CD4-positive, alpha-beta T cell treated with Interleukin-15 for 4 hours (primary cell): ENCODE measurements at places on chromosomes 3 and 15.

DNA sequence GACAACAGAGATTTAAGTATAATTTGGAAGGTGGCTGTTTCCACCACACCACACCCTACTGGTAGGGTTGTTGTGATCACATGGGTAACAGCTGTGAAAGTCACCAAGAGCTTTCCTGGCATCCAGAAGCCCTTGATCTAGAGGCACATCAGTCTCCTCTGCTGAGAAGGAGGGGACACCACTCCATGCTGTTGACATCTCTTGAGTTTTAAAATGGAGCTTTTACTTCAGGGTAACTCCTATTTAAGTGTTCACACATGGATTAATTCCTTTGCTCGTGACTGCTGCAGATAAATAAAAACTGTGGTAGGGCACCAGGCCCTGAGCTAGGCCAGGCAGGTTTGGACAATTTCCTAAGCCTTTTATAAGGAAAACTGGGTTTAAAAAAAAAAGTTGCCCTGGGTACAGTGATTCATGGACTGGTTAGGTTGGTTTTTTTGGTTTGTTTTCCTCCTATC lies 7.5 kb downstream of the EXOSC7 start:
- DNase-seq: no peak

GRCh38 chr3:131922356-131922755 lies 112.5 kb downstream of the CPNE4 start:
- no peak for DNase-seq

DNA sequence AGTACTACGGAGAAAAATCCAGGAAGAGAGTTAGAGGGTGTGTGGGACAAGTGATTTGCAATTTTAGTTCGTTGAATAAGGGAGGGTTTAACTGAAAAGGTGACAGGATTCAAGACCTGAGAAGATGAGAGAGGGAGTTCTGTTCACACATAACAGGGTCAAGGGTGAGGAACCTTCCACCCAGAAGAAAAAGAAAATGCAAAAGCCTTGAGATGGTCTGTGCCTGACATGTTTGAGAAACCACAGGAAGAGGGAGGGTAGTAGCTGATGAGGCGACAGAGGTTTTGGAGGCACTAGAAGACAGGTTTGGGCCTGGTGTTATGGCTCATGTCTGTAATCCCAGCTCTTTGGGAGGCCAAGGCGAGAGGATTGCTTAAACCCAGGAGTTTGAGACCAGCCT lies 591 bp upstream of the SLC25A20 start:
- DNase-seq: peak; percentile 51

DNA sequence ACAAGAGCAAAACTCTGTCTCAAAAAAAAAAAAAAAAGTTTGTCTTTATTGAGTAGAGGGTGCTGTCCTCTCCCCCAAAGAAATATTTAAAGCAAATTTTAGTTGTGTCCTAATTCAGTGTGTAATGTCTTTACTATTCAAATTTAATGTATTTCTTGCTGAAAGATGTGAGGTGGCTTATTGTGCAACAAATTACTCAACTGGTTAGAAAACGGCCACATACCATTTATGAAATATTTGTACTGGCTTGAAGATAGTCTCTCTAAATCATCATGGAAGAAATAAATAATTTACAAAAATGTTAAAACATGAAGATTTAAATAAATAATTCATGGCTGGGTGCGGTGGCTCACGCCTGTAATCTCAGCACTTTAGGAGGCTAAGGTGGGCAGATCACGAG lies 63.0 kb downstream of the SLTM start:
- DNase-seq: no peak

GRCh38 chr3:27554706-27555105 lies 70.5 kb upstream of the SLC4A7 start:
- DNase-seq: no peak

DNA sequence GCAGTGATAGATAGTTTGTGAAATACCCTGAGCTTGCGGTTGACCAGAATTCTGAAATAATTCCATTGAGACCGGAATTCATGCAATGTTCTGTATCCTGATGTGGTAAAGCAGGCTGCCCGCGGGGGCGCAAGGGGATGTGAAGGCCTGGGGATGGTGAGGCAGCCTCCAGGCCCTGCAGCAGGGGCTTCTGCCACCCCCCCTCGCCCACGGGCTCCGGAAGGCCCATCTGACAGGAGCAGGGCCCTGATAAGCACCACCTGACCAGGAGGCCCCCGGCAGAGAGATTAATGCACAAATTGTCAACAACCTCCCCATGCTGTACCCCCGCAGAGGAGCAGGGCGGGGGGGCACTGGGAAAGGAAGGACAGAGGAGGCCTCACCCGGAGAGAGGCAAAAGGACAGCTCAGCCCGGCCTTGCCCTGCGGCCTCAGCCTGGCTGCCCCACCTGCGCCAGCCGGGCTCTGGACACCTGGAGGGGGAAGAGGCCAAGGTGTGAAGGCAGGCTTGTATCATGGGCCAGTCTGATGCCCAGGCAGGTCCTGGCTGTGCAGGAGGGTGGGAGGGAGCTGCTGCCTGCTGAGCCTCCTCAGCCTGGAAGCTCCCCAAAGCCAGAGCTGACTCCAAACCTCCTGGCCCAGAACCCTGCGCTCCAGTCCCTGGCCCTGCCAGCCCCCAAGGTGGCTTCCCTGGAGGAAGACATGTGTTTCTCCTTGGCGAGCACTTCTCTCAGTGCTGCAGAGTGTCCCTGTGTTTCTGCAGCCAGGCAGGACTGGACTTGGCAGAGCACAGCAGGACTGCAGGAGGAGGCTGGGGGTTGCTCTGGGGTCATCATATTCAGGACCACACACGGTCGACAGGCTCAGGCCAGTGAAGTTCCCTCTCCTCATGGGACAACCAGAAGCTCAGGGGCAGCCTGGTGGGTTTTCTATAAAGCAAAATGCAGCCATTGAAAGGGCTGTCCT lies 46.5 kb downstream of the RPN1 start:
- no peak for DNase-seq

GRCh38 chr3:54326951-54327350 lies 204.6 kb downstream of the CACNA2D3 start:
- no peak for DNase-seq

DNA sequence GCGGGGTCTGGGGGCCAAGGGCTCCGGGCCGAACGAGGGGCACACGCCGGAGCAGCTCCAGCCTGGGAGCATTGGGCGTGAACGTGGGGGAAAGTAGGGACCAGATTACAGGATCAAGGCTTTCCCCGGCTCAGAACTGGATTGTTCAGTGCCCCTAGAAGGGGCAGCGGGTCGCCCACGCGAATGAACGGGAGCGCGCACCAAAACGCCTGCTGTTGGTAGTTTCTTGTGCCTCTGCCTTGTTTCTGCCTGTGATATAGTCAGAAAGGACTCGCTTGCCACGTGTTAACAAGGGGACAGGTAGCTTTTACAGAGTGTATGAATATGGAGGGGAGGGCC lies 1.1 kb downstream of the CASR start:
- no peak for DNase-seq

- DNase-seq: no peak
These were observed 10.7 kb downstream of the MUC20 start for GRCh38 chr3:195731356-195731905.

- no peak for DNase-seq
These were observed 254.8 kb upstream of the EOMES start for GRCh38 chr3:27976933-27977332.

DNA sequence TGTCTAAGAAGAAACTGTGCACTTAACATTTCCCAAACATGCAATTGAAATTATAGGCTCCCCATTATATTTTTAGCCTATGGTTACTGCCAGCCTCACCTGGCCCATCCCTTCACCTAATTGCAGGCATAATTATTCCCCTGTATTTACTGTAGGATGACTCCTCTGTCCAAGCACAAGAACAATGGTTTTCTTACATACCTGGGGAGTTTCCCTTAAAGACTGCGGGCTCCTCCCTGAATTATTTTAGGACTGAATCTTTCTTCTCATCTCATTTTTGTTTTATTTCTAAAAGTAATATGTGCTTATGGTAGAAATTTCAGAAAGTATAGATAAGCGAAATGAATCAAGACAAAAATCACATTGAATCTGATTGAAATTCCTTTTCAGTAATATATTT lies 11.4 kb downstream of the TM4SF1 start:
- DNase-seq: no peak

GRCh38 chr15:69818529-69818928 lies 279.2 kb downstream of the TLE3 start:
- DNase-seq: no peak

DNA sequence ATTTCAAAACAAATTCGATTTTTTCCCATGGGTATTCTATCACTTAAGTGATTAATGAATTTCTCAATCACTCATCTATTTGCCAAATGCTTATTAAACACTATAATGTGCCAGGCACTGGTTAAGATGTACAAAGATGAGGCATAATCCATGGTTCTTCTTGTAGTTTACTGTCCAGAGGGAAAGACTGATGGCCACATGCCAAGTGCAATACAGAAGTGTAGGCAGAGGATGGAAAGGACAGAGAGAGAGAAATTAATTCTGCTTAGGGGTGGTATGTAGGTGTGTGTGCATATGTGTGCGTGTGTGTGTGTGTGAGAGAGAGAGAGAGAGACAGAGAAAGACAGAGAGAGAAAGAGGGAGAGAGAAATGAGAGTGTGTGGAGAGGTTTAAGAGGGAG lies 120.8 kb upstream of the CCNL1 start:
- no peak for DNase-seq

GRCh38 chr3:52172262-52172757 lies 18.1 kb upstream of the POC1A start:
- no peak for DNase-seq

GRCh38 chr3:2714834-2715233 lies 395.3 kb downstream of the IL5RA start:
- DNase-seq: no peak

DNA sequence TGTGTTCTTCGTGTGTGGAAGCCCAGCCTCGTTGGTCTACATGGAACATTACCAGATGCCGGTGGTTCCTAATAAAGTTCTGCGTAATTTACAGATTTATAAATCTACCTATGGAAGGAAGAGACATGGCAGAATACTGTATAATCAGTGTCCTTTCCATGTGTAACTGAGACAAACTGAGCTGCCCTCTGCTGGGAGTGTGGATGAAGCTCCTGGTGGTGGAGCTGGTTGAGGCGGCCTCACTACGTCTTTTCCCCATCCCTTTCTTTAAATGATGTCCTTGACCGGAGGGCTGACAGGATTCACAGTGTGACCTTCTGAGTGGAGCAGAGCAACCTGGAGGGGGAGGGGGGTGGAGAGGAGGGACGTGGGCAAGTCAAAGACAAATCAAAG lies 267.0 kb upstream of the CHRM5 start:
- DNase-seq: no peak

GRCh38 chr3:6965881-6966280 lies 105.0 kb downstream of the GRM7 start:
- no peak for DNase-seq

- no peak for DNase-seq
These were observed 45.6 kb downstream of the PEX5L start for GRCh38 chr3:179991104-179991503.

- no peak for DNase-seq
These were observed 683.5 kb downstream of the NR2F2 start for GRCh38 chr15:97014001-97014400.

GRCh38 chr3:37861620-37862041 lies at the start of gene CTDSPL:
Gene CTDSPL, plus strand, starts transcription at chr3:37861880. Its CDS starts 320 bp downstream, at chr3:37862200.
- no peak for DNase-seq

DNA sequence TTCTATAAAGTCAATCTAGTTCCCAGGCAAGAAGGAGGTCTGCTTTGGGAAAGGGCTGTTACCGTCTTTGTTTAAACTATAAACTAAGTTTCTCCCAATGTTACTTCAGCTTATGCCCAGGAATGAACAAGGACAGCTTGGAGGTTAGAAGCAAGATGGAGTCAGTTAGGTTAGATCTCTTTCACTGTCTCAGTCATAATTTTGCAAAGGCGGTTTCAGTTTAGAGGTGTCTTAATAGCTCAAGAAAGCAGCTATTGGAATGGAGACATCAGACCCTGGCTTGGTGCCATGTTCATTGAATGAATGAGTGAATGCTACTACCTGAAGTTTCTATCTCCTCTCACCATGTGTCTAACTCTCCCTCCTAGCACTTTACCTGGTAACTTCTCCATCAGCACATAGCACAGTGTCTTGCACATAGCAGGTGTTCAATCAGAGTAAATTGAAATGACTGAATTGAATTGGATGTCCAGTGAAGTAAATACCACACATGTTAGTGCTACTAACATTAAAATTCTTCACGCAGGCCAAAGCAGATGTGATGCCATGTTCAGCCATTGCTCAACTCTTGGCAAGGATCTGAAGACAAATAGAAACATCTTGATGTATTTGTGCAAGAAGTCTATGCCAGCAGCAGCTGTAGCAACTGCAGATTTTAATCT lies 28.2 kb downstream of the CLEC3B start:
- DNase-seq: no peak

DNA sequence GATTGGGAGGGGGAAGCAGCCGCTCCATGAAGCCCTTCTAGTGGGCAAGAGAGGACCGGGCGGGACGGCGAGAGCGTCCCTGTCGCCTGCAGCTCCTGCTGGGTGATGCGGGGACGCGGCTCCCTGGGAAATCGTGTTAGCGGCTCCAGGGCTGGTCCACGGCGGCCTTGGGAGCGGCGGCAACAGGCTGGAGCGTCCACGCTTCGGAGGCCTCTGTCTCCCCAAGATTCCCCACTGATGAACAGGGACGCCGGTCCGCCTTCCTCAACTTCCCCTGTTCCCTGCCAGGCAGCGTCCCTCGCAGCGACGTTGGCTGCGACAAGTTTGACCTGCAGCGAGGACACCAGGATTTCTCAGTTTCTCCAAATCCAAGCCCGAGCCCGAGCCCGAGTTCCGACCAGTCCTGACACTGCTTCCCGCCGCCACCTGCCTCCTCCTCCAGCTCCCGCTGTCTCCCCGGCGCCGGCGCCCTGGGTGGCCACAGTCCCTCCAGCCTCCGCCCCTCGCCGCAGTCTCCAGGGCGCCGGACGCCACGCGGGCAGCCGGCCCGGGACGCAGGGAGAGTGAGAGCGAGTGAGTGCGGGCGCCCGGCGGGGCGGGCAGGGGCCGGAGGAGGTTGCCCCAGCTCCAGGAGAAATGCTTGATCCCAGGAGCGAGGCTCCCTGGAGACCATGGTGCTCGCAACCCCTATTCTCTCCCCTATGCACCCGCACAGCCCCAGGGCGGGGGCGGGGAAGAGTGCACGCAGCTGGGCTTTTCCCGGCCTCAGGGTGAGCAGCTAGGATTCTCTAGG lies 78.1 kb upstream of the RNF7 start:
- DNase-seq: no peak

DNA sequence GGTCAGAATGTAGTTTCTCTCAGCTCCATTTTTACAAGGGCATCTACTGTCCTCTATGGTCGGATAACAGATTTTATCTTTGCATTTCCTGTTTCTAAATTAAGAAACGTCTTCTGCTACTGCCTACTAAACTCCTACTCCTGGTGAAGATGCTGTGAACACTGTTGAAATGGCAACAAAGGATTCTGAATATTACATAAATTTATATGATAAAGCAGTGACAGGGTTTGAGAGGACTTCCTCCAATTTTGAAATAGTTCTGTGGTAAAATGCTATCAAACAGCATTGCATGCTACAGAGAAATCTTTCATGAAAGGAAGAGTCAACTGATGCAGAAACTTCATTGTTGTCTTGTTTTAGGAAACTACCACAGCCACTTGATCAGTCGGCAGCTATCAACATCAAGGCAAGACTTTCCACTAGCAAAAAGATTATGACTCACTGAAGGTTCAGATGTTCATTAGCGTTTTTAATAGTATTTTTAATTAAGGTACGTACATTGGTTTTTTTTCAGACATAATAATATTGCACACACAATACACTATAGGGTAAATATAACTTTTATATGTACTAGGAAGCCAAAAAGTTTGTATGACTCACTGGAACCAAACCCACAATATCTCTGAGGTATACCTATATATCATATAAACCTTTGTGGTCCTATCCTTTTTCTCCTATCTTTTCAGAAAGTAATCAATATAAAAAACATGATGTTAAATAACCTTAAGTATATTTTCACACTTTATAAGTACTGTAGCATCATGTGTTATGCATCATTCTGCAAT lies 156.1 kb downstream of the STAG1 start:
- DNase-seq: peak; percentile 7
